ENCODE measurements at places on chromosomes 4 and X.

- DNase-seq, result no peak
Measured at GRCh38 chrX:40852586-40852985, 117.2 kb upstream of the MED14 start.

DNA sequence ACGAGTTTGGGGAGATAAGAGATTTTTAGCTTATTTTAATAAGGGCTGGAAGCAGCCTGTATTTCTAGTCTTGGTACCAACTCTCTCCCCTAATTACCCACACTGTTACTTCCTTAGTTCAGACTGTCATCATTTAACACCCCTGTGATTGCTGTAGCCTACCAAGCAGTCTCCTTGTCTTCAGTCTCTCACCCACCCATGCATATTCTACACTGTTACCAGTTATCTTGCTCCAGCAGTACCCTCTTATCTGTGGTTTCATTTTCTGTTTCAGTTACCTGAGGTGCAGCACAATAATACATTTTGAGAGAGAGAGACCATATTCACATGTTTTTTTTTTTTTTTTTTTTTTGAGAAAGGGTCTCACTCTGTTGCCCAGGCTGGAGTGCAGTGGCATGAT lies 80.2 kb downstream of the DIAPH2 start:
- DNase-seq, result no peak

DNA sequence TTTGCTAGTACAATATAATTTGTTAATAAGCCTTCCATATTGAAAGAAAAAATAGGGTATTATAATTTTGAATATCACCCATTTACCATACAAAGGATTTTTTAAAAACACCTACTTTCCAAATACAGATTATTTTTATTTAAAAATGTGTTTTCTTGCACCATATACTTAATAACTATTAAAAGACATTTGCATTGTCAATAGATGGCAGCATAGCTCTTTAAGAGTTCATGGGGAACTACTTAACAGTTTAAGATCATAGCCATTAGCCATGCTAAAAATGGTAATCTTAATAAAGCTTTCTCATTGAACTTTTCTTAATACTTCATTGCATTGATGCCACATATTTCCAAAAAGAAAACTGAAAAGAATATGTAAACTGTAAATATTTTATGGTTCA lies 1995.9 kb downstream of the C4orf33 start:
- DNase-seq, result no peak

GRCh38 chr4:142419712-142420111 lies 426.4 kb downstream of the INPP4B start:
- DNase-seq, result no peak

GRCh38 chr4:99043346-99043745 lies 45.2 kb downstream of the ADH5 start:
- DNase-seq, result peak; percentile 26

GRCh38 chr4:10157478-10158332 lies 41.1 kb upstream of the WDR1 start:
- peak; percentile 55 for DNase-seq

GRCh38 chr4:182655340-182655739 lies 261.8 kb downstream of the DCTD start:
- no peak for DNase-seq

DNA sequence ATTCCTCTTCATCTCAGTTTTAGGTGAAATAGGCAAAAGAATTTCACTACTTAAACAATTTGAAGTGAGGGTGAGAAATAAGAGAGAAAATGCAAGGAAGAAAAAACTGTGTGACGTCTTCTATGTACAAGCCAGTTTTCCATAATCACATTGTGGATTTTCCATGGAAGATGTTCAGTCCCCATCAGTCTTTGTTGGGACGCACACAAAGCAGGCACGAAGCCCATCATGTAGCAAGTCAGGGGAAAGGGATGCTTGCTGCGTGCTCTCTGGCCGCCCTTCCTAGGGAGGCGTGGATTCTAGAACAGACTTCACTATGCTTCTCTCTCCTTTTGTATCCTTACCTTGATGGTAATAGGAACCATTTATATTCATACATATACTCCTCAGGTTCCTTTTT lies 54.7 kb downstream of the RBPJ start:
- DNase-seq, result no peak

- DNase-seq, result no peak
Measured at GRCh38 chr4:41556526-41556925, 18.6 kb downstream of the LIMCH1 start.

DNA sequence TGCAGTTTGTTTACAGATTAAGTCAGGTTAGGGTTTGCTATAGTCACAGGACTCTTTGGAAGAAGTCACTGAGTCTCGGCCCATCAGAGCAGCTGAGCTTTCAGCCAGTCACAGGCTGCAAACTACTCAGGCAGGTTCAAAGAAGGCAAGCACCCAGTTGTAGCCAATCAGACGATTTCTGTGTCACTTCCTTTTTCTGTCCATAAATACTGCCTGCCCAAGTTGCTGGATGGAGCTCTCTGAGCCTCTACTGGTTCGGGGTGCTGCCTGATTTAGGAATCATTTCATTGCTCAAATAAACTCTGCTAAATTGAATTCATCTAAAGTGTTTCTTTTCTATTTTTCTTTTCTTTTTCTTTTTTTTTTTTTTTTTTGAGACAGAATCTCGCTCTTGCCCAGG lies 7.3 kb upstream of the SH3BP2 start:
- peak; percentile 36 for DNase-seq

- no peak for DNase-seq
Measured at GRCh38 chrX:112816908-112817307, 23.7 kb downstream of the AMOT start.

GRCh38 chr4:94641702-94642560 lies 115.8 kb upstream of the BMPR1B start:
- no peak for DNase-seq

GRCh38 chr4:1809754-1810502 lies 16.8 kb downstream of the FGFR3 start:
- peak; percentile 79 for DNase-seq

- DNase-seq, result no peak
Measured at GRCh38 chrX:18624599-18624998, 47.3 kb downstream of the RS1 start.

DNA sequence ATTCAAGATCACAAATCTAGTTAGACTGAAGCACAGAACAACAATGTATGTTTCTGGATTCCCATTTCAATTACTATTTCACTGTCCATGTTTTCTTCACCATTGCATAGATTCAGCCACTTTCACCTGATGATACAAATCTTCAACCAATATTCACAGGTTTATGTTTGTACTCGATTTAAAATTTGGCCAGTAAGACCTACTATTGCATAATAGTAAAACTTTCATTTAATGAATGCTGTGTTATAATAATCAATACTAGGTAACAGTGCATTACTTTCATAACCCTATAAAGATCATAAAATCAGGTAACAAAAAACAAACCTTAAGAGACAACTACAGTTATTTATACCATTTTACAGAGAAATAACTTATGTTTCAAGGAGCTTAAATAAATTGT lies 2209.1 kb downstream of the ARAP2 start:
- no peak for DNase-seq

DNA sequence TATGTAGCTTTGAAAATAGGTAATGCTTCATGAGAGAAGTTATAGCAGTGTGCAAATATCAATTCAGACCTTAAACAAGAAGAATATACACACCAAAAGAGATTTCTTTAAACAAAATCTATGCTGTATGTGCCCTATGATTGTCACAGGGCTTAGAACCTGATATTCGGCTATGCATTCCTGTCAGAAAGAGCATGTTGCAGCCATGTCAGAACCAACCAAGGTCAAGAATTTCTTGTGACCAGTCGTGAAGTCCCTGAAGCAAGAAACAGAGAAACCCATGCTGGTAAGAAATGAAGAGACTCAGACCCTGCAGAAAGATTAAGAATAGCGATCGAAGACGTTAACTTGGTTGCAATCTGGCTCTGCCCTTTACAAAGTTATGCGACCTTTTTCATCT lies 210.3 kb upstream of the SPIN4 start:
- no peak for DNase-seq

GRCh38 chr4:153137677-153138630 lies 66.3 kb upstream of the TRIM2 start:
- no peak for DNase-seq

- DNase-seq, result no peak
Measured at GRCh38 chr4:78513411-78513975, 38.1 kb upstream of the ANXA3 start.

- DNase-seq, result no peak
Measured at GRCh38 chr4:165584916-165585315, 206.1 kb downstream of the CPE start.

DNA sequence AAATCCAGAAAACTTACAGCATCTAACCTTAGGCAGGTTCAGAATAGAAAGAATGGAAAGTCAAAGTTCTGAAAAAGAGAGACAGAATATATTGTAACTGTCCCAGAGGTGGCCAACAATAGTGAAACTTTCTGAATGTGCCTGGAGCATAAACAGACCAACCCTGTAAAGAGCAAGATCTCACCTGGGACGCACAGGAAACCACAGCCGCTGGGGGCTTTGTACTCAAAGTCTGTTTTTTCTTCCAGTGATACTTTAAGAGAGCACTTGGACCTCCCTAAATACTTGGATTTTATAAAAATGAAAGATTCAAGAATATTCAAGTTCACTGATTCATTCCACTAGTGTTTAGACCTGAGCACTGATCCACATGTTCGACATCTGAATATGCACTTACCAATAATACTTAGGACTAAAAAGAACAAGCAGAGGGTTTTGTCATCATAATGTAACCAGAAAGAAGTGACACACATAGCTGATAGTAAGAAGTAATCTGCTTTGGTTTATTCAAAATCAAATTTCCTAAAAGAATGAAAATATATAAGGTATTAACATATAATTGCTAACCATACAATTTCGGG lies 35.3 kb downstream of the ARAP2 start:
- peak; percentile 70 for DNase-seq

- no peak for DNase-seq
Measured at GRCh38 chr4:151169223-151169622, 69.8 kb downstream of the RPS3A start.

DNA sequence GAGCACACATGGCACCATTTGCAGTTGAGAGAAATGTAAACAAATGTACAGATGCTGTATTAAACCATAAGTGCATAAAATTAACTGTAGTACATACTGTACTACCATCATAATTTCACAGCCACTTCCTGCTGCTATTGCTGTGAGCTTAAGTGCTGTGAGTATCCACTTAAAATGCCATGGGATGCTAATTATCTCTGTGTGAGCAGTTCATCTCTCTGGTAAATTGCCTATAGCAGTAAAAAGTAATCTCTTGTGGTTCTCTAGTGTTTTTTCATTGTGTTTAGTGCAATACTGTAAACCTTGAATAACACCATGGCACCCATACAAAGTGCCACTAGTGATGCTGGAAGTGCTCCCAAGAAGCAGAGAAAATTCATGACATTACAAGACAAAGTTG lies 9.9 kb upstream of the SCOC start:
- no peak for DNase-seq

DNA sequence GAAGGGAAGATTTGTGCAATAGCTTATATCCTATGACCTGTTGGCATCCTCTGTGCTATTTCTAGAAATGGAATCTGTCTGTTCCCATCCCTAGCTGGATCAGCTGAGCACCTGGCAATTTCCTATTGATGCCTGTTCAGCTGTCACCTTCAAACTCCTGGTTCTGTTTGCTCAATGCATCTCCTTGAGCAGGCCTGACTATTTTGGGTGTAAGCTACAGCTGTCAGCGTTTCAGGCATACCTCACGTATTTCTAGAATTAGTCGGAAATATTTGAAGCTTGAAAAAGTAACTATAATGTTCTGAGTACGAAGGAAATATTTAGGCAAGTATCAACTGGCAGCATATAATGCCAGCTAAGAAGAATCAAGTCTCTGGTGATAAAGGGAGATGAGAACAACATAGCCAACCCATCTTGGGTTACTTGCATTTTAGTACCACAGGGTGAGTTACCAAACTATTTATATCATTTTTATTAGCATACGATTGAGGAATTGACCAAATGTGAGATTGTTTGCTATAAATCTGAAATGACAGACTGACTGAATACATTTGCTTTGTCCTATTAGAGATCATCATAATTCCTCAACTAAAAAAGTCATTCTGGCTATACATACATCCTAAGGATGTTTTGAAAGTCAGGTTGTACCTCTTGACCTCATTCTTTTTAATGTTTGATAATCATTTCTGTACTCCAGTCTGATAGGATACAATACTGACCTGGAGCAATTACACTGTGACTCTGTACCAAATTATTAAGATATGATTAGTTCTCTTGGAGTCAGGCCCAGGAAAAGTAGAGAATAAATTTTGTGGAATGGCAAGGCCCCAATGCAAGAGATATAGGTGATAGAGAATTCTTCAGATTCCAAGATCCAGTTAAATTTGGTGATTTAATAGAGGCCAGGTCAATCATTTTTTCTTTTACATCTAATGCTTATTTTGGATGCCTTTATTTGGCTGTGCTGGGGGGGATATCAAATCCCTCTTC lies 36.4 kb upstream of the PLAC1 start:
- no peak for DNase-seq

DNA sequence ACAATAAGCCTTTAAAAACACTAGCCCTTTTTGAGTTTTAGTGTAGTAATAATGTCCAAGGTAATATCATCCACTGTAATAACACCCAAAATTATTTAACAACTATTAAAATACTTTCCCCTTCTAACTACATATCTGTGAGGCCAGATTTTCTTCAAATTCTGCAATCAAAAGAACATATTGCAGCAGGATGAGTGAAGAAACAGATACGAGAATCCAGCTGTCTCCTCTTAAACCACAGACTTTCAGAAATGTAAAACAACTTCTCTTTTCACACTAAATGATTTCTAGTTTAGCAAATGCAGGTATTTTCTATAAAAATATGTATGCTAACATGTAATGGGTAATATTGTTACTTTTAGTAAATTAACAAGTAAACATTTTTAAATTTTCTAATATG lies 148.9 kb downstream of the PRDM5 start:
- no peak for DNase-seq

DNA sequence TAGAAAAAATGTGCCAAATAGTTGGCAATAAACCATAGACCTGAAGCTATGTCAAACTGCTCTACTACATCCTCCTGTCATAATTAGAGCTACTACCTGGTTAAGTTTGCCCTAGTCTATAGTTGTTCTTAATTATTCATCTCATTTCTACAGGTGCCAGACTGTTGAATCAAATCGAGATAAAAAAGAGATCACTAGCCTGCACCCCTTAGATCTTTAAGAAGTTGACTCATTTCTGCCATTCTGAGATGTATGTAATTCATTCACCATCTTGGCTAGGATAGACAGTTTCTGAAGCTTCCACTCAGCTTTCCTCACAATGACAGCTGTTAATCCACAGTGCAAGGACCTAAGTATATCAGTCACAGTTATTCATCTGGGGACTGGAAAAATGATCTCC lies 452.1 kb upstream of the BOD1L1 start:
- peak; percentile 4 for DNase-seq

Measured in activated CD4-positive, alpha-beta T cell treated with anti-CD3 and anti-CD28 coated beads, Interleukin-2, Interleukin-6, amounts not matched to agents 100 ng/mL and 50 ng/mL, durations not matched to agents 16 hours and 8 hours (primary cell).